H1 (cell line): ENCODE measurements at places on chromosomes 1 and 21. TPM values are rescaled to one million over a fixed set of nuclear protein-coding genes. Genes with fewer than 3 reads are reported as not detected.

The OVAAL gene
- not detected in 2 replicates for polyA plus RNA-seq

The MFSD2A gene
- polyA plus RNA-seq = 18.3 and 25.6 TPM in 2 replicates

The MARK1 gene
- polyA plus RNA-seq = 5.5 and 8.9 TPM in 2 replicates

The FAM177B gene
- 0.06 and 0.11 TPM in 2 replicates for polyA plus RNA-seq

The PIGR gene
- not detected in 2 replicates for polyA plus RNA-seq

The KPRP gene
- not detected in 2 replicates for polyA plus RNA-seq

The VHLL gene
- not detected in 2 replicates for polyA plus RNA-seq

The FCRL4 gene
- polyA plus RNA-seq = not detected in 2 replicates

The C1orf141 gene
- not detected in 2 replicates for polyA plus RNA-seq

The SLC30A10 gene
- polyA plus RNA-seq = 0.23 and 0.47 TPM in 2 replicates

The KRTAP13-2 gene
- polyA plus RNA-seq = not detected in 2 replicates

The HENMT1 gene
- 1.6 and 2.9 TPM in 2 replicates for polyA plus RNA-seq

The OR2L2 gene
- not detected in 2 replicates for polyA plus RNA-seq

The ADAM30 gene
- polyA plus RNA-seq = not detected in 2 replicates

The CLCA1 gene
- not detected in 2 replicates for polyA plus RNA-seq

DNA sequence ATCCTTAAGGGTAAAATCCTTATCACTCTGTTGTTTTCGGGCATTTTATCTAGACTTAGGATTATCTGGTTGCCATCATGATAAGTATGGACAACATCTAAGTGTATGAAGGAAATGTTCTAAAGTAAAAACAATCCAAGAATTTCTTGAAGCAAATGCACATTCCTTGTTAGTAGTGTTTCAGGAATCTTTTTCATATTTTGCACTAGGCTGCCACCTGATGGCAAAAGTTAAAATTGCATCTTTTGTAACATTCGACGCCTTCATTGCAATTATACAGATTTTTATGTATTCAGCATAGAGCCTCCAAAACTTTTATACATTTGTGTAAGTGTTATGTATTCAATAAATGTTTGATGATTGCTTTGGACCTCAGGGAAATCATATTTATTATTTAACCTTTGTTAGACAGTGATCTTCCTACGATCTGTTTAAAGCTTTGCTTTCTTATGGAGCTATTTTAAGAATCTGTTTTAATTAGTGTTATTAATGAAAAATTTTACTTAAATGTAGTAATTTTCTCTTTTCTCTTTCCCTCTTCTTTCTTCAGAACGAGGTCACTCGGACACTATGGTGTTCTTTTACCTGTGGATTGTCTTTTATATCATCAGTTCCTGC lies 49.4 kb upstream of the KIAA1614 start:
- DNase-seq = no peak

- no peak for DNase-seq
These were observed 488.7 kb upstream of the USP24 start for GRCh38 chr1:55703726-55704363.

DNA sequence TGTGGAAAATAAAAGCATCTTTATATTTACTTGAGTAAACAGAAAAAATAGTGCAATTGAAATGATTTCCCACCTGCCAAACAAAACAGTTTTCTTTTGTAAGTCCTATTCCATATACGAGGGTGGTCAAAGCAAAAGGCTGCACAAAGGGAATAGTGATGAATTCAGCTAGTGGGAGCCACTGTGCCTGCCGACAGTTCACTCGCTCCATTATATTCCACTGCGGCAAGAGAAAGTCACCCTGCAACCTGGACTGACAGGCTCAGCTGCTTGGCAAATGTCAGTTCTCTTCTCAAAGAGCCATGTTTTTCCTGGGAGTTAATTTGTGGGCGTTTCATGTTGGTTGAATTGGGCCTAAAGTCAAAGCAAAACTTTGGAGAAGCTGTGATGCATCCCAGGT lies 145.4 kb downstream of the LMO4 start:
- DNase-seq = no peak

DNA sequence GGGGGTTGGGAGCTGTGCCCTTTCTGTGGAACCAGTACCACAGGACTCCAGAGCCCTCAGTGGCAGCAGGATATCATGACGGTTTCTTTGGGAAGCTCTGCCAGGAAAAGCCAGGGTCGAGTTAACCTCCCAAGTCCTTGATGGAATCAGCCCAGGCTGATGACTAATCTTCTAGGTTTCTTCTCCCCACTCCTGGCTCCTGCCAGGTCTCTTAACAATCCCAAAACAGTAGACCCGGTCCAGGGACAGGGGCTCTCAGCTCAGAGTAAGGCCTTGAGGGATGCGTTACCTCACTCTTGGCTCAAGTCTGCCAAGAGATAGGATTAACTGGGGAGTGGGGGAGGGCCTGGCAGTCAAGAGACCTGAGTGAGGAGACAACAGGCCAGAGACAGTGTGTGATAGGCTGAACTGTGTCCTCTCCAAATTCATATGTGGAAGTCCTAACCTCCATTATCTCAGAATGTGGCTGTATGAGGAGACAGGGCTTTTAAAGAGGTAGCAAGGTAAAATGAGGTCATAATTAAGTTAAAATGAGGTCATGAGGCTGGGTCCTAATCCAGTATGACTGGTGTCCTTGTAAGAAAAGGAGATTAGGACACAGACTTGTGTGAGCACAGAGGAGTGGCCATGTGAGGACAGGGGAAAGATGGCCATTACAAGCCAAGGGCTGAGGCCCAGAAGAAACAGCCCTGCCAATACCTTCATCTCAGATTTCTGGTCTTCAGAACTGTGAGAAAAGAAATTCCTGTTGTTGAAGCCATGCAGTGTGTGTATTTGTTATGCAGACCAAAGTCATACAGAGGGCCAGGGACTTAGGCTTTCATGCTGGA lies 95.0 kb downstream of the BEND5 start:
- DNase-seq = no peak

GRCh38 chr1:86447198-86447790 lies 21.4 kb upstream of the CLCA1 start:
- no peak for DNase-seq

GRCh38 chr1:203722909-203723308 lies 42.1 kb upstream of the LAX1 start:
- no peak for DNase-seq

DNA sequence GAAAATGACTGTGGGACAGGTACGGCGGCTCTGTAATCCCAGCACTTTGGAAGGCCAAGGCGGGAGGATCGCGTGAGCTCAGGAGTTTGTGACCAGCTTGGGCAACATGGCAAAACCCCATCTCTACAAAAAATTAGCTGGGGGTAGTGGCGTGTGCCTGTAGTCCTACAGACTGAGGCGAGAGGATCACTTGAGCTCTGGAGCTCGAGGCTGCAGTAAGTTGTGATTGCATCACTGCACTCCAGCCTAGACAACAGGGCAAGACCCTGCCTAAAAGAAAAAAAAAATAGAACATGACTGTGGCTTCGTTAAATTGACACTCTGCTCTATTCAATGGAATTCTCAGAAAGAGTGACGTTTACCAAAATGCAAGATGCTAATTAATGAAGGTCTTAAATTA lies 3.9 kb upstream of the DBT start:
- DNase-seq = no peak

GRCh38 chr1:10407201-10407600 lies 8.3 kb downstream of the PGD start:
- DNase-seq = no peak

- no peak for DNase-seq
These were observed 311.0 kb upstream of the CXADR start for GRCh38 chr21:17201741-17202260.

GRCh38 chr1:201750934-201751333 lies 78.0 kb upstream of the IPO9 start:
- DNase-seq = no peak

GRCh38 chr1:25458541-25459298 lies 28.0 kb downstream of the MACO1 start:
- DNase-seq = no peak

GRCh38 chr1:21469581-21469980 lies 29.6 kb downstream of the NBPF3 start:
- DNase-seq = no peak

DNA sequence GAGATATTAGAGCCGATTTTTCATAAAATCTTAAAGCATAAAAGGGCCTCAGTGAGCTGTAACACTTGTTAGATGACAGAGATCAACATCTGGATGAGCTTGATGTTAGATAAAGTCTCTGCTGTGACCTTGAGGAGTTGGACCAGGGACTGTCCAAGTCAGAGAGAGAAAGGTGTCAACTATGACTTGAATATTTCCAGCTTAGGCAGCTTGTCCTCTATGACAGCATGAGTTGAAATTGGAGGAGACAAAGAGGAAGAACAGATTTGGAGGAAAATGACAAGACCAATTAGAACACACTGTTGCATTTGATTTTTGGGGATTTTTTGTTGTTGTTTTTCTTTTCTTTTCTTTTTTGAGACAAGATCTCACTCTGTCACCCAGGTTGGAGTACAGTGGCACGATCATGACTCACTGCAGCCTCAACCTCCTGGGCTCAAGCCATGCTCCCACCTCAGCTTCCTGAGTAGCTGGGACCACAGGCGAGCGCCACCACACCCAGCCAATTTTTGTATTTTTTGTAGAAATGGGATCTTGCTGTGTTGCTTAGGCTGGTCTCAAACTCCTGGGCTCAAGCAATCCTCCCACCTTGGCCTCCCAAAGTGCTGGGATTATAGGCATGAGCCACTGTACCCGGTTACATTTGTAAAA lies 35.3 kb upstream of the CLIC4 start:
- DNase-seq = no peak

GRCh38 chr1:1438531-1439381 lies 3.3 kb downstream of the VWA1 start:
- DNase-seq = no peak

DNA sequence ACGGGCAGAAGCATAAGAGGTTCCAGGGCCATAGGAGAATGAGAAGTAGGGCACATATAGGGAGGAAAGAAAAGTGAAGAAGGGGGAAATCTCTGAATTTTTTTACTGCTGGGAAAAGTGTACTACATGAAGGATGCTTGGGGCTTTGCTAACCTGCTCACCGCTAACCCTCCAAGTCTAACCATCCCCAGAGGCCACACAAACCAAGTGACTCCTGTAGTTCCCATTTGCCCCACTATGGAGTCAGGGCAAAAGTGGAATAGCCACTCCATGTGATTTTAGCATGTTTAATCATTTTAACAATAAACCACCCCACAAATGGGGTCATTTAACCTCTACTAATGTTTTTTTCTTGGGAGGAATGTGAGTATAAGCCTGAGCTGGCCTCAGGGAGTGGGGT lies 24.7 kb downstream of the MPZ start:
- no peak for DNase-seq

GRCh38 chr1:97164276-97164639 lies 442.7 kb downstream of the PTBP2 start:
- DNase-seq = no peak

DNA sequence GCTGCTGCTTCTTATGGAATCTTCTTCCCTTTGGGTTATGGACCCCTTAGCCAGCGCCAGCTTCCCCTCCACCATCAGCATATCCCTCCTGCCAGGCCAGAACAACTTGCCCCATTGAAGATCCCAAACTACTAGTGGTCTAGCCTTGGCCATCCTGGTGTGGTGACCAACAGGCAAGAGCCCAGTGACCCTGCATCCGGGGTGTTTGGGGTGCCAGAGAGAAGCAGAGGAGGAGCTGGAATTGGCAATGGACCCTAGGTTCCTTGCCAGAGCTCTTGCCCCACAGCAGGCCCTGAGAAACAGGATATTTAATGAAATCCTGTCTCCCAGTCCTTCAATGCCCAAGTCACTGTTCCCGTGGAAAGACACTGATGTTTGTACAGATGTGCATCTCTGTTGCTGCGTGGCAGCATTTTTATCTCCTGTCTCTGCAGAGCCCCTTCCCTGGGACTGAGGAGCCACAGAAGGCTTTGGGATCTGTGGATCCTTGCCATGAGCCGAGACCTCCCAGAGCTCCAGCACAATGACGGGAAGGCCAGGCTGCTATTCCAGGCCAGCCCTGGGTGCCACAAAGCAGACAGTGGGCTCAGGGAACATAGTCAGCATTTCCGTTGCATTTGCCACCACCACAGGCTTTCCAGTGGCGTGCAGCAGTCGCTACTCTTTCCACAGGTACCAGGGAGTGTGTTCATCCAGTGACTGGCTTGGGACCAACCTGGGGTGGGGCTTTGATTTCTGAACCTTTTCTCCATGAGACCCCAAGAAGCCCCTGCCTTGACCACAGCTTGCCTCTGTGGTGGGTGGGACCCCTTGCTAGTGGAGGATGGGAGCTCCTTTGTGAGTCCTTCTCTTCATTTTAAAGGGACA lies 21.6 kb downstream of the NAV1 start:
- DNase-seq = no peak

GRCh38 chr21:15850645-15851044 lies 120.9 kb downstream of the USP25 start:
- no peak for DNase-seq
